ENCODE measurements at places on chromosomes 11 and 22.

DNA sequence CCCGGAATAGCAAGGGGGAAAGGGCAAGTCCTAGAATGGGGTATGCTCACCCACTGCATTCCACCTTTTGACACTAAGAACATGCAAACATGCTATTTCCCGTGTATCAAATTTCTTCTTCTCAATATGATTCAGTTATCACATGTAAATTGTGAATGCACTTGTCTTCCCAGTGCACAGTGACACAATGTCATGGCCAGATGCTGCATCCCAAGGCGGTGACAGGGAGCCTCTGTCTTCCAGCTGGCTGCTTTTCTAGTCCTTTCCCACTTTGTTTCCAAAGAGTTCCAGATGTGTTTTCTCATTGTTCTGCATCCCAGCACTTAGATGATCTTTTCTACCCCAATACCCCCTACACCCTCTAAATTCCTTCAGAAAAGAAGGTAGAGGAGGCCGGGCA, 12.4 kb downstream of the SLC25A18 start:
- DNase-seq = no peak

DNA sequence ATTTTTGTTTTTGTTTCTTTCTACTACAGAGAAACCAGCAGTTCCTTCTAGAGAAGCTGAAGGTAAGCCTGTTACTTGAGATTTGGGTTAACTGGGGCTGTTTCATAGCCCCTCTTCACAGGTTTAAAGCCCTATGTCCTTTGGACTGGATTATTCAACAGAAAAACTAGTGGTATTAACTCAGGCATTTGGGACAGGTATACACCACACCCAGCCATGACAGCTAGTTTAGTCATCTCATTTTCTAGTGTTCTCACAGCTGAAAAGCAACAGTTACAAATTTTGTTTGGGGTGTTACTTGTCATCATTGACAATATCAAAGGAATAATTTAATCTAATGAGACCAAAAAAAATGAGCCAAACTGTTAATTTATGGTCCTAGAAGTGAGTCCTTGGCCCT, 14.0 kb downstream of the LAYN start:
- DNase-seq = no peak

GRCh38 chr11:76683161-76684095, 12.9 kb upstream of the LRRC32 start:
- DNase-seq = no peak

DNA sequence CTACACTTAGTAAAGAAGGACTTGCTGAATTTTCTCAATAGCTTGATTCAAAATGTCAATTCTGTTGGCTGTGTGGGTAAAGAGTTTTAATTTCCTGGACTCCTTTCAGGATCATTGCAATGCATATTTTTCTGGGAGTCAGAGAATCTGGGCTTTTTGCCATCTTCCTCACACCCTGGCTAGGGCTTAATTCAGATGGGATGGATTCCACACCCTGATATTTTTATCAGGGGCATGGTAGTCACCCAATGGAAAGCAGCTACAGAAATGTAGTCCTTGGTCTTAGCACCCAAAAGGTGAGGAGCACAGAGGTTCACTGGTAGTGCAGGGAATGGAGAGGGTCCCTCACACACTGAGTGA, 79.3 kb downstream of the SGSM3 start:
- DNase-seq = no peak

DNA sequence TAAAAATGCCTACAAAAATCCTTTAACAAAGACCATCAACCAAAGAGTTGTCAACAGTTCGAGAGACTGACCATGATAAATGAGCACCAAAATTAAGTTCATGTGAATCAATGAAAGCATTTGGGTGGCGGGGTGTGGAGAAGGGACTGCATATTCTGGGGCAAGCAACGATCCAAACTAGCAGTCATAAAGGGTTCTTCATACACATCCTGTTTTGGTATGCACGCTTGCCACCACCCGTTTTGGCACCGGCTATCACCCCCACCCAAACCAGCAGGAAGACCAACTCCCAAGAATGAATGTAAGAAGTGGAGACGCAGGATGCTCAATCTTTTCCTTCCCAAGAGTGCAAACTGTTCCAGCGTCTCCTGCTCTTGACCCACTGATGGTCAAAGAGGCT, 80.8 kb downstream of the SGSM3 start:
- DNase-seq = no peak

DNA sequence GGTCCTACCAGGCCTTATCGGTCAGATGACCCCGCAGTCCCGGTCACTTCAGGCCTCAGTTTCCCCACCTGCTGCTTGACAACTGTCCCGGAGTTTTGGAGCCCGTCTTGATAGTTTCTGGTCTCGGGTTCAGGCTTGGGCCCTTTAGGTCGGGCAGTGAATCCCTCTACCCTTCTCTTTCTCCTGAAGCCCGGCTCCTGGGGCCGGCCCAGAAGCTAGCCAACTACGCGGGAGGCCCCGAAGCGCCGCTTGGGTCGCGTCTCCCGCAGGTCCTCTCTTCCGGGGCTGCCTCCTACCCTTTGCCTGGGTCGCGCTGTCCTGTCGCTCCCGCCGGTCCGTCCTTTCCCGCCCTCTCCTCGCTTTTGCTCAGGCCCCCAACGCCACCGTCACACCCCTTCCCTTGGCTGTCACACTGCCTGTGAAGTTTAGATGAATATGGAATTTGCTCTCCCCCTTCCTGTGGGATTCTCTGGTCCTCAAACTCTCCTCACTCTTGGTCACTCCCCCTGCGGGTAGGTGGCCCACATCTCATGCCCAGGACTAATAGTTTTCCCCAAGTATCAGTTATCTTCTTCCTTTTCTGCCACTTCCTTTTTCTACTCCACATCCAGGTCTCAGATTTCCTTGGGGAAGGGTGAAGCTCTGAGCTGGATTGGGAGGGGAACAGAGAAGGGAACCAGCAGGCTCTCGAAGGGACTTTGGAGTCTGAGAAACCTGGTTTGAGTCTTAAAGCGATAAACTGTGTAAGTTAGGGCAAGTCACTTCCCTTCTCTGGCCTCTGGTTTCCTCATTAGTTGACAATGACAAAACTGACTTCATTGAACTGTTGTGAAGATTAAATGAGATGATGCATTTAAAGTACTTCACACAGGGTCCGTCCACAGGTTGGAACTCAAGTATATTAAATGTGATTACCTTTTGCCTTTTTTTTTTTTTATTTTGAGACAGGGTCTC, 790 bp downstream of the RAB1B start:
- DNase-seq = peak; percentile 75

GRCh38 chr11:95445746-95446333, 214.8 kb upstream of the SESN3 start:
- DNase-seq = no peak

DNA sequence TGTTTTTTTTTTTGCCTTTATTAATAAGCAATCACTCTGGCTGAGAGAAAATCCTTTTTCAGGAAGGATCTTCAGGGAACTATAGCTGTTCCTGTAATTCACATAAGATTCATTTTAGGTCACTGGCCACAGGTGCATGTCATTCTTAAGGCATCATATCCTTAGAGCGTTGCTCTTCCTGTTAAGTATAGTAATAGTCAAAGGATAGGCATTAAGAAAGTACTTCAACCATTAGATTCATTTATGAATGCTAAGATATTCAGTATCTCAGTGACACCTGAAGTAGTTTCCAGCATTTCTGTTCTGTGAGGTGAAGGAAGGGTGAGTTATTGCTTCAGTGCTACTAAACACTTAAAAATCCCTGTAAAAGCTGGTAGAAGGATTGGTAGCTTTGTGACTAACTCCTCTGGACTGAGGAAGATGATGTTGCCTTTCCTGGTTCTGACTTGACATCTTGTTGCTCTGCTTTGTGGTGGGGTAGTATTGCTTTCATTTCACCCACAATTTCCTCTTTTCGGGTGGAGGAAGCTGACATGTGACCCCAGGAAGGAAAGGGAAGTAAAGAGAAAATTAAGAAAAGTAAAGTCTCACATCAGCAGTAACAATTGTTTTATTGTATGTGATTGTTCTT, 34.7 kb downstream of the RNF169 start:
- DNase-seq = peak; percentile 27

DNA sequence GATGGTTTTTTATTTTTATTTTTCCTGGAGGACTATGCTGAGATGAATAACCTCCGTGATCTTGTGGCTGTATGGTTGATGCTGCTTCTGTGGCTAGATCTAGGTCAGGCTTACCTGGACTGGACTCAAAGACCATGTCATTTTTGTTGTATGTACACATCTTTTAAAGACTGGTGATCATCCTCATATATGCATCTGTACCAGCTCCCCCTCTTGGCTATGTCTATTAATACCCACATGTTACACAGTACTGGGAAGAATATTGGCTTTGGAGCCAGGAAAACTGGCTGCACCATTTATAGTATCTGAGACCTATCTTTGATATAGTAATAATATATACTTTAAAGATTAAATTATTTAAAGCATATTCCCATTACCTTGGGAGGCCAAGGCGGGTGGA, 18.4 kb upstream of the PITPNB start:
- DNase-seq = no peak

GRCh38 chr22:41608386-41608785, 12.5 kb downstream of the DESI1 start:
- no peak for DNase-seq

DNA sequence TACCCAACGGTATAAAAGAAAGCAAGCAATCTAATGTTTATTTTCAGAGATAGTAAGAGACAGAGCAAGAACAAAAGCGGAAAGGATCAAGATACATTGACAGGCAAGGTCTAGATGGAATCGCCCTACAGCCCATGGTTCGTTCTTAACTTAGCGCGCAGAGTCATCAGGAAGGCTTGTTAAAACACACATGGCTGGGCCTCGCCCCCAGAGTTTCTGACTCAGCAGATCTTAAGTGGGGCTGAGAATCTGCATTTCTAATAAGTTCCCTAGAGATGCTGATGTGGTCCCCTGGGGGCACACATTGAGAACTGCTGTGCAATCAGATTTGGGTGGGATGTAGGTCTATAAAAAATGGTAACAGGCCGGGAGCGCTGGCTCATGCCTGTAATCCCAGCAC, 35.8 kb upstream of the CHRM4 start:
- no peak for DNase-seq

GRCh38 chr22:39959640-39960447, at the start of gene TMA7B:
Gene TMA7B (plus strand): TSS chr22:39960397. CDS start chr22:39964375, 3,978 bp downstream.
- DNase-seq = peak; percentile 51

DNA sequence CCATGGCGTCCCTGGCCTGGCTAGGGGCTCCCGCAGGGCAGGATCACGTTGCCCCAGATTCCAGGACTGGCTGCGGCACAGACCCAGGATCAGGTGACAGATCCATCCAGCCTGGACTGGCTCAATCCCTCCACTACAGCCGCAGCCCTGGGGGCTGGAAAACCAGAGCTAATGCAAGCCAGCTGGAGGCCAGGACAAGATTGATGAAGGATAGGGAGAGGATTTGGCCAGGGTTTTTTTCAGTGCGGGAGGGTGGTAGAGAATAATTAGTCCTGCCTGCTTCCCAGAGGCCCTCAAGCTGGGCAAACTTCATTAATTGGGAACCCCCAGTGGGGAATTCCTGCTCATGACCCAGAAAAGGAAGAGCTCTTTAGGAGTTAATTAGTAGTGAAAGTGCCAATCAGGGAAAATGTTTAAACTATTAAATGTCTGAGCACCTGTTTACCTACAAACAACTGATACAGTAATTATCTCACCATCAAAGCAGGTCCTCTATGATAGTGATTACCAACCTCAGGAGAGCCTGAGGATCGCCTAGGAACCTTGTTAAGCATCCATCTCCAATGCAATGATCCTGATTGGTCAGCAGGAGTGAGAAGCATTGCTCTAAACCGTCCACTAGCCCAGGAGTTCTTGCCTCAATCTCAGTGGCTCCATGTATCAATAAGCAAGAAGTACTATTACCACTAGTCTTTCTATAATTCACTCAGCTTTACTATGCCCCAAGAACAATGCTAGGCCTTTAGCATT, 33.0 kb upstream of the MYOD1 start:
- DNase-seq = no peak

- no peak for DNase-seq
These were observed 37.6 kb downstream of the ATXN10 start for GRCh38 chr22:45709060-45709739.

GRCh38 chr11:130940706-130941105, 24.4 kb upstream of the SNX19 start:
- no peak for DNase-seq

DNA sequence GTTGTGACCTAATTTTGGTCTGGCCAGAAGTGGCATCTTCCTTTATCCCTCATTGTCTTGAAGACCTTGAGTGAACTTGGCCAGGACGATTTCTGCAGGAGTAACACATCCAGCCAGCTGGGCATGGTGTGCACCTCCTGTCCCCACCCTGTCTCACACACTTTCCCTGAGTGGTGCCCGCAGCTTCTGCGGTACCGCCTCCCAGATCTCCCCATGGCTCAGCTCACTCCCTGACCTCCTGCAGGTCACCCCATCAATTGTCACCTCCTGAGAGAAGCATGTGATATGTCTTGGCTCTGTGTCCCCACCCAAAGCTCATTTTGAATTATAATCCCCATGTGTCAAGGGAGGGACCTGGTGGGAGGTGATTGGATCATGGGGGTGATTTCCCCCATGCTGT, 50.2 kb upstream of the TP53I11 start:
- no peak for DNase-seq

- DNase-seq = no peak
These were observed 54.0 kb downstream of the BDNF start for GRCh38 chr11:27646051-27646818.

- no peak for DNase-seq
These were observed 34.0 kb downstream of the WNT7B start for GRCh38 chr22:45942787-45943493.

DNA sequence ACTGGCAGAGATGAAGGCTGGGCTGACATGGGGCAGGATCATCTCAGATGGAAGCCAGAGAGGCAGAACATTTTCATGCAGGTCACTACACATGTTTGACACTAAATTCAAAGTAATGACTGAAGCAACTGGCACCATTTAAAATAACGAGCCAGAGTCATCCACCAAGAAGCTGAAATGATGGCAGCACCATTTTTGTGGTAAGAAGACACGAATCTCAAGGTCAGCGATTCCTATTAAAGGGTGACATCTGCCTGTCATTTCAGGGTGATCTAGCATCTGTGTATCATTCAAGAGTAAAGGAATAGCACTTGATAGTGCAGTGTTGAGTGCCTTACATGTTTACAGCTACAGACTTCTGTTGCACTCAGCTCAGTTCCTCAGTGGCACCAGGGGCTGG, 113.4 kb upstream of the C11orf87 start:
- no peak for DNase-seq

- DNase-seq = no peak
These were observed 3.4 kb downstream of the PLAAT3 start for GRCh38 chr11:63610604-63611394.

- peak; percentile 58 for DNase-seq
These were observed 84.1 kb downstream of the NXPE2 start for GRCh38 chr11:114762408-114762807.
